ENCODE measurements at places on chromosomes 1 and 21.
A peak's percentile ranks its signal among the peaks of the same experiment; 100 is the strongest.

DNA sequence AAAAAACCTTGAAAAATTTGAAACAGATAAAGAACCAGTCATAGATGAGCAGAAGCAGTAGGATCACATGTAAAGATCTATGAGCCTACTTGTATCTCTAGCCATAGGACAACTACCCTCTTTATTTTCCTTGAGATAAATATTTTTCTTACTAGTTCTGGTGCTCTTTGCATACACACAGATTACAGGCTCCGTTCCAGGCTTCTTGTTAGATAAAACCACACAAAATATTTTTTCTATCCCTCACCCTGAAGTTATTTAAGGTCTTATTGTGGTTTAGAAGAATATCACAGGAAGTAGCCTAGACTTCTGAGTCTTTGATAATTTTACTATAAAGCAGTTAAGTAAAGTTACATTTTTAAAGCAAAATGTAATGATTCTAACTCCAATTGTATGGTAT lies 512.2 kb downstream of the NEGR1 start:
- DNase-seq, result no peak

GRCh38 chr21:26441149-26441548 lies 131.9 kb downstream of the CYYR1 start:
- DNase-seq, result no peak

DNA sequence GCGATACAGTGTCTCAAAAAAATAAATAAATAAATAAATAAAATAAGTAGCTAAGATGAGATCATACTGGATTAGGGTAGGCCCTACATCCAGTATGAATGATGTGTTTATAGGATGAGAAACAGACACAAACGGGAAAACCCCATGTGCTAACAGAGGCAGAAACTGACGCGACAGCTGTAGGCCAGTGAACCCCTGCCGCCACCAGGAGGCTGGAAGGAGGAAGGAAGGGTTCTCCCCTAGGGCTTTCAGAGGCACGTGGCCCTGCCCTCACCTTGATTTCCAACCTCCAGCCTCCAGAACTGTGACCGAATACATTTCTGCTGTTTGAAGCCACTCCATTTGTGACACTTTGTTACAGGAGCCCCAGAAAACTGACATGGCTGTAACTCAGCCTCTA lies 38.5 kb downstream of the CHD5 start:
- no peak for DNase-seq

DNA sequence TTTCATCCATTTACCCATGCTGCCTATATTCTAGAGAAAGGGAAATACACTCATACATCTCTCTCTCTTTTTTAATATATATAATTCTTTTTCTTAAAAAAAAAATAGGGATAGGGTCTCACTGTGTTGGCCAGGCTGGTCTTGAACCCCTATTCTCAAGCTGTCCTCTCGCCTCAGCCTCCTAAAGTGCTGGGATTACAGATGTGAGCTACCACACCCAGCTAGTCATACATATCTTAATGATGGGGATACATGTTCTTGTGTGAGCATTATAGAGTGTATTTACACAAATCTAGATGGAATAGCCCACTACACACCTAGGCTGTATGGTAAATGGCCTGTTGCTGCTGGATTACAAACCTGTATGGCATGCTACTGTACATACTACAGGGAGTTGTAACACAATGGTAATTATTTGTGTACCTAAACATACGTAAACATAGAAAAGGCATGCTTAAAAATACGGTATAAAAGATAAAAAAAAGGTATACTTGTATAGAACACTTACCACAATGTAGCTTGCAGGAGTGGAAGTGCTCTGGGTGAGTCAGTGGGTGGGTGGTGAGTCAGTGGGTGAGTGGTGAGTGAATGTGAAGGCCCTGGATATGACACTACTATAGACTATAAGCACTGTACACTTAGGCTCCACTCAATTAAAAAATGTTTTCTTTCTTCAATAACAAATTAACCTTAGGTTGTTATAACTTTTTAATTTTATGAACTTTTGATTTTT lies 72.9 kb downstream of the IVNS1ABP start:
- no peak for DNase-seq

DNA sequence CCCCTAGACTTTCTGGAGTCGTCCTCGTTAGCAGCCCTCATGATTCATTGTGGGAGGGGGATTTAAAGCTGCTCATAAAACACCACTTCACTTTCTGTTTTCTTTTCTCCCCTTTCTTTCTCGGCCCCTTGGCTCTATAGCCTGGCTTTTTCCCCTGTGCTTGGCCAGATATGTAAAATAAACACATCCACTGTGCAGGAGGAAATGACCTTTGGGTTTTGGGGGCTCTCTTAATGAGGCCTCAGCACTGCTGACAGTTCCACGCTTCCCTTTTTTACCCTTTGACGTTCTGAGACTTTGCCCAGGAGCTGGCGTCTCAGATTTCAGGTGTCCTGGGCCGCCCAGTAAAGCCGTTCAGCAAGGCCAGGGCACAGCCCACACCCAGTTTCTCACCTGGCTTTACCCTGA lies 65.7 kb downstream of the RUNX3 start:
- no peak for DNase-seq

DNA sequence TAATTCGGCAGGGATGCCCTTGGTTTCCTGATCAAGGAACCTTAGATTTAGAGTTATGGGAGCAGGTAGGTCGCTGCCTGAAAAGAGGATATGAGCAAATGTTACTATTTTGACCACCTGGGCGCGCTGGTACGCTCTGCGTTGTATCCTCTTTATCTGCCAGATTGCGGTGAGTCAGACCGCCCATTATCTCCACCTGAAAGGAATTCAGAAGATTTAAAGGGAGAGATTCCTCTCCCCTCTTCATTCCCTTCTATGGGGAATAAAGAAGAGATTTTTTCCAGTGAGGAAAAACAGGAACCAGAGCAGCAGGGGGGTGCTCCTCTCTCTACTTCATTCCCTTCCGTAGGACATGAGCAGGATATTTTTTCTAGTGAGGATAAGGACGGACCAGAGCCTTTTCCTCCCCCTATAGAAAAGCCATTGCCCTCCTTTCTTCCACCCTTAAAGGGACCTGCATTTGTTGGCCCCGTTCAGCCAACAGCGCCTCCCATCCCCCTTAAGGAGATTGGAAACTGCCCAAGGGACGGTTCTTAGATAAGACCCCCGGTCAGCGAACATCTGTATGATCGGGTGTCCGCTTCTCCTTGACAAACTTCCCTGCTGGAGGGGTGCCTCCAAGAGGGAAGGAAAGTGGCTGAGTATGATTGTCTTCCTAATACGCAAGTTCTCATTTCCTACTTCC lies 34.1 kb downstream of the CLCA1 start:
- DNase-seq, result no peak

GRCh38 chr1:212021563-212021962 lies 13.8 kb downstream of the INTS7 start:
- no peak for DNase-seq

DNA sequence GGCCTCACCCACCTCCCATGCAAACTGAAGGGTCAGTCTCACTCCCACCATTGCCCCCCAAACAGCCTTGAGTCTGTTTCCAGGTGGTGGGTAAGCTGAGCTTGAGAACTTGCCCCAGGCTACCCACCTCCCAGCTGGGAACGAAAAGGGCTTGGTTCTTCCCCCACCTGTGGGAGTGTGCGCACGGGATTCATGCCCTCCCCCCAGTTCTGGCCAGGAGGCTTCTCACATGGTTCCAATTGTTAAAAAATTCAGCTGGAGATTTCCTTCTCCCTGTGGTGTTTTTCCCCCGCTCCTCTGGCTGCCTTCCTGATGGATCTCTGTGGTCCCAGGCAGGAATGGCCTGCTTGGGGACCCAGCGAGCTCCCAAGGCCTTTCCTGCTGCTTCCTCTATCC lies 81.8 kb upstream of the C21orf91 start:
- DNase-seq, result no peak

DNA sequence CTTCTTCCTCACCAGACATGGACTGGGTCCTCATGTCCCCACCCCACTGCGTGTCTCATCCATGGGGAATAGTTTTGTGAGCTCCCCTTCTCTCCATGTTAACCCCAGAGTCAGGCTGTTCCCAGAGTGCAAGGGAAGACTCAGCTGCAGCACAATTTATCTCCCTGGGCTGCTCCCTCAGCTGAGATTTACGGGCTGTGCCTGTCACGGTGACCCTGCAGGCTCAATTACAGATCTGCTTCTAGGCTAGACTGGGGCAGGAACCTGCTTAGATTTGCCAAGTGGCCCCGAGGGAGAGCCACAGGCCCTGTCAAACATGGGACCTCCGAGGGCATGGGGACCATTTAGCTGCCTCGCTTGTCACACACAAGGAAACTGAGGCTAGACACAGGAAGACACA lies 37.8 kb downstream of the CDCP2 start:
- DNase-seq, result no peak

- peak; percentile 1 for DNase-seq
Measured at GRCh38 chr21:17045214-17045853, 467.5 kb upstream of the CXADR start.

- no peak for DNase-seq
Measured at GRCh38 chr21:33007747-33008146, 18.0 kb upstream of the OLIG2 start.

- DNase-seq, result peak; percentile 75
Measured at GRCh38 chr1:220137019-220137786, 43.3 kb downstream of the IARS2 start.

- DNase-seq, result no peak
Measured at GRCh38 chr1:31072304-31072746, 6.8 kb upstream of the PUM1 start.

Measured in NCI-H2081 treated with DMSO at 0.1 percent for 48 hours (cell line).